Prostate gland (tissue), 2 donors: ENCODE measurements at places on chromosomes 13 and 19. TPM values are rescaled to one million over a fixed set of nuclear protein-coding genes. Genes with fewer than 3 reads are reported as not detected.
A peak's percentile ranks its signal among the peaks of the same experiment; 100 is the strongest.

DNA sequence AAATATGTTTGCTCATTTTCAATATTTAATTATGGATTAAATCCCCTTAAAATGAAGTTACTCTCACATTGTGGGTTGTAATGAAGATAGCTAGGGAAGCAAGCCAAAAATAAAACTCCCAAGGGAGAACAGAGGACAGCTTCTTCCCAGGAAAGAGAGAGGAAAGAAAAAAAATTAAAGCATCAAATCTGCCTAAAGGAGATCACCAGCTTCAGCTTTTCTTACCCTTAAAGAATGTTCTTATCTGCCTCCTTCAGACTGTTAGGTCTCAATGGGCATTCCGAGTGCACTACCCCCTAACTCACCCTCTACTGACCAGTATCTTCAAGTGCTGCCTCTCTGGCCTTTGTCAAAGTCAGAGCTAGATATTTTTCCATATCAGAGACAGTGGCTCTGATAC, 55.2 kb downstream of the XPO4 start:
- DNase-seq, result no peak
- no peak overlapping the region for H3K27ac ChIP-seq
- H3K4me1 ChIP-seq, result no peaks in the 10 kb centered on the region
- no peak overlapping the region for H3K4me3 ChIP-seq

EFNB2 gene
- total RNA-seq, result 52.4 TPM

DNA sequence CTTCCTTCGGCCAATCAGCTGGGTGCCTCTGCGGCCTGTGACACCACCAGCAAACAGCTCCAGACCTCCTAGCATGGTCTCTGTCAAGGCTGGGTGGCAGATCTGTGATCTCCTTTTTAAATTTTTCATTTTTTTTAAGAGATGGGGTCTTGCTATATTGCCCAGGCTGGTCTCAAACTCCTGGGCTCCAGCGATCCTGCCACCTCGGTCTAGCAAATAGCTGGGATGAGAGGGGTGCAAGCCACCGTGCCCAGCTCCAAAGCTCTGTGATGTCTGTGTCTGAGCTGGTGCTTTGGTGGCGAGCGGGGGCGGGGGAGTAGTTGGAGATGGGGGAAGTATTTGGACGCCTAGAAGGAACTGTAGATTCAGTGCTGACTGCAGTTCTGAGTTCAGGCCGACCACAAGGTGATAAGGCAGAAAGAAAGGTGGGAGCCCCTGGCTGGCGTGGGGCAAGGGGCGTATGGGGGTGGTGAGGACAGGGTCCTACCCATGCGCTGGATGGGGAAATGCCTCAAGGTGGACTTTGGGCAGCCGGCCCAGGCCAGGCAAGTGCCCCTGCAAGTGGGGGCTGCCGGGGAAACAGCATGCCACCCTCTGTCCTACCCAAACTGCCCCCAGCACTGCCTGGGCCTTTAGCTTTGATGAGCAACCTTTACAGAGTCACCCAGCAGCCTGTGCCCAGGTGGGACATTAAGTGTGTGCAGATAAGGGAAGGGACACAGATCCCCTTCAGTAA, 5.5 kb downstream of the DPP9 start:
- H3K4me3 ChIP-seq, result no peak overlapping the region
- no peak for DNase-seq
- H3K4me1 ChIP-seq, result peaks cover 25% of the 10 kb centered on the region
- H3K36me3 ChIP-seq, result no peaks in the 10 kb centered on the region
- no peaks in the 10 kb centered on the region for H3K27me3 ChIP-seq
- H3K27ac ChIP-seq, result peak overlapping the region; percentile 28

GRCh38 chr19:47097396-47098201, 16.0 kb downstream of the ZC3H4 start:
- peak overlapping the region; percentile 77 for H3K27ac ChIP-seq
- H3K4me1 ChIP-seq, result peaks cover 2% of the 10 kb centered on the region
- no peaks in the 10 kb centered on the region for H3K36me3 ChIP-seq
- H3K4me3 ChIP-seq, result no peak overlapping the region

DNA sequence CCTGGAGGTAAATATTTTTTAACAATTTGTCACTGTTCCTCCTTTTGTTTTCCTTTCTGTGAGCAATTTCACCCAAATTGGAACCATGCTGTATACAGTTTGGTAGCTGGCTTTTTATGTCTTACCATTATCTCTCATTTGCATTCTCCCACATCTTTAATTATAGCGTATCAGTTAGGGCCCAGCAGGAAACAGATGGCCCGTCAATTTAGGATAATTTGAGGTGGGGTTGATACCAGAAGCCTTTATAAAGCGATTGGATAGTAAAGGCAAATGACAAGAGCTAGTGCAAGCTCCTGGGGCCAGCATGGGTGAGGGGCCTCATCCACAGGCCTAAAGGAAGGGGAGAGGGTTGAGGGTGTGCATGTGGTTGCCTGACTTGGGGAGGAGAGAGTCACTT, 3.8 kb upstream of the IFNL4 start:
- H3K27ac ChIP-seq, result no peak overlapping the region
- H3K4me3 ChIP-seq, result no peak overlapping the region
- no peaks in the 10 kb centered on the region for H3K4me1 ChIP-seq
- no peaks in the 10 kb centered on the region for H3K36me3 ChIP-seq
- DNase-seq, result no peak

CYP4F2 gene
- 16.4 TPM for total RNA-seq

DNA sequence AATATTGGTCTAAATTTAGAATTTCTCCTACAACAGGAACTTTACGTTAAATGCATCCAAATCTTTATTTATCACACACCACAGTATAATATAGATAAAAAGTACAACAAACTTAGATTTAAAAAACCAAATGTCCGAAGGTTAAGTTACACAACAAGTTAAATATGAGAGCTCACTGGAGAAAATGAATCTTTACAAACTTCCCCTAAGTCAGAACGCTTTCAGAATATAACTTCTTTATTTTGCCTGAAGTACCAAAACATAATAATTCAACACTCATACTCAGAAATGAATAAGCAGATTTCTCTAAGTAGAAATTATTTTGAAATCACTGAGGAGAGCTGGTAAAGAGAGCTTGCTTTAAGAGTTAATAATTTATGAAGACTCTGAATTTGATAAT, 33.8 kb downstream of the TSC22D1 start:
- no peak for DNase-seq
- no peaks in the 10 kb centered on the region for H3K36me3 ChIP-seq
- no peaks in the 10 kb centered on the region for H3K27me3 ChIP-seq

DNA sequence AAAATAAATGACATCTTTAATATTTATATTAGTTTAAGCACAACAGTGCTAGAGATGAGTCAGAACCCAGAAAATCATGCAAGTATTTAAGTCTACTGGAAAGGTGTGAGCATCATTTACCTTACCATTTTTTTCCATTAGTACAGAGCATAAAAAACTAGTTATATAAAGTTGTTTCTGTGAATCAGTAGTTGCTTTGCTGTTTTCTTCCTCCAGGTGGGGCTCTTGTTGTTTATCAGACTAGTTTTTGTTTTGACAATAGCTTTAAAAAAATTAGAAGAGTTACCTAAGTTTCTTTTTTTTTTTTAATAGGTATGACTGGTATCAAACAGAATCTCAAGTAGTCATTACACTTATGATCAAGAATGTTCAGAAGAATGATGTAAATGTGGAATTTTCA, 12.7 kb downstream of the SUGT1 start:
- no peaks in the 10 kb centered on the region for H3K4me1 ChIP-seq
- no peak overlapping the region for H3K4me3 ChIP-seq
- no peak for DNase-seq
- H3K36me3 ChIP-seq, result no peaks in the 10 kb centered on the region

POSTN gene
- total RNA-seq, result 8.5 TPM
